HepG2 (cell line): ENCODE measurements at places on chromosomes 7 and 10. TPM values are rescaled to one million over a fixed set of nuclear protein-coding genes. Genes with fewer than 3 reads are reported as not detected.

DNA sequence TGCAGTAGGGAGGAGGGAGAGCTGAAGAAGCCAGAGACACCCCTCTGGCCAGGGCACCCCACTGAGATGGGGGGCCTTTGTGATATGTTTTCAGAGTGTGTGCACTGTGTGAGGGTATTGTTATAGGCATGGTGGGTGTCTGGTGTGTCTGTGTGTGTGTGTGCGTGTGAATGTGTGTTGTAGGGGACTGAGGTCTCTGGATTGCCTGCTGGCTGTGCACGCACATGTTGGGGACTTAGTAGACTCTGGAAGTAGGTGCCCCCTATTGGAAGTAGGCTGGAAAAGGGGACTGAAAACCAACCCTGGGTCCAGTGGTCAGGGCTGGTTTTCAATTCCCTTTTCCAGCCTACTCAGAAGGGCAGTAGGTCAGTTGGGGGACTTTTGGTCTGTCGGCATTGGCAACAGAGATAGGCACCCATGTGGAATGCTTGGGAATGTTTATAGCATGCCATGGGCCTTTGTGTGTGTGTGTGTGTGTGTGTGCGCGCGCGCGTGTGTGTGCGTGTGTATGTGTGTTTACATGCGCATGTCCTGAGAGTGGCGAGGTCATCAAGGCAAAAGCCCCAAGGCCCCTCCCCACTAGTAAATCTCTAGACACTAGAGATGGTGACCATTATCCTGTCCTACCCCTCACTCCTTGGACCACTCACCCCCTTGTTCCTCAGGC, 78.8 kb downstream of the HIF1AN start:
- H3K4me1 ChIP-seq = no peaks in the 10 kb centered on the region
- H3K4me3 ChIP-seq = no peak overlapping the region
- H3K27ac ChIP-seq = no peak overlapping the region

DNA sequence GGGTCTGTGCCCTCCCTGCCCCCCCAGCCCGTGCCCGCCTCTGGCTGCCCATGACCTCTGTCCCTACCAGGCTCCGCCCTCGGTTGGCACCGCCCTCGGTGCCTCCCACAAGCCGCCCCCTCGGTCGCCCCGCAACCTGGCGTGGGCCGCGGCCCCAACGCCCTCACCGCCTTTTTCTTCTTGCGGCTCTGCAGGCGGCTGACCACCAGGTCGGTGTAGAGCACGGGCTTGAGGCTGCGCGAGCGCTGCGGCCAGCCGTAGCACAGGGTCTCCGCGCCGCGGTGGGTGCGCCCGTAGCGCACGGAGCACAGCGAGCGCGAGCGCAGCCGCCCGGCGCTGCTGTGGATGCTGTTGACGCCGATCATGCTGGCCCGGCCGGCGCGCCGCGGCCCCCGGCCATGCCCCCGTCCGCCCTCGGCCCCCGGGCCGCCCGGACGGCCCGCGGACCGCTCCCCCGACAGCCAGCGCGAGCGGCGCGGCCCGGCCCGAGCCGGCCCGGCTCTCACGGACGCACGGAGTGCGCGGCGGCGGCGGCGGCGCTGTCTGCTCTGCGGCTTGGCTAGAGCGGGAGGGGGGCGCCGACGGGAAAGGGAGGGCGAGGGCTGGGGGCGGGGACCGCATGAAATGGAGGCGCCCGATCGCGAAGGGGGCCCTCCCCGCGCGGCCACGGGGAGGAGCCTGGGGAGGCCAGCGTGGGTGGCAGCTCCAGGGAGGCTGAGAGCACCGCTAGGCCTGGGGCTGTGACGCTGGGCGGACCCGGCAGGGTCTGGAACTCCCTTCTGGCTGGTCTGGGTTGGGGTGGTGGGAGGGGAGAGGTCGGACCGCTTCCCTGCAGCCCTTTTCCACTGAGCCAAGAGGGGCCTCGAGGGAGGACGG, 9.6 kb downstream of the PSD start:
- H3K36me3 ChIP-seq = no peaks in the 10 kb centered on the region
- peak overlapping the region; percentile 58 for H3K4me3 ChIP-seq
- peaks cover 25% of the 10 kb centered on the region for H3K27me3 ChIP-seq
- H3K4me1 ChIP-seq = peaks cover 19% of the 10 kb centered on the region
- no peak for DNase-seq

GRCh38 chr10:110944792-110945396, 25.5 kb downstream of the SHOC2 start:
- H3K27me3 ChIP-seq = no peaks in the 10 kb centered on the region
- DNase-seq = no peak
- no peak overlapping the region for H3K27ac ChIP-seq

DNA sequence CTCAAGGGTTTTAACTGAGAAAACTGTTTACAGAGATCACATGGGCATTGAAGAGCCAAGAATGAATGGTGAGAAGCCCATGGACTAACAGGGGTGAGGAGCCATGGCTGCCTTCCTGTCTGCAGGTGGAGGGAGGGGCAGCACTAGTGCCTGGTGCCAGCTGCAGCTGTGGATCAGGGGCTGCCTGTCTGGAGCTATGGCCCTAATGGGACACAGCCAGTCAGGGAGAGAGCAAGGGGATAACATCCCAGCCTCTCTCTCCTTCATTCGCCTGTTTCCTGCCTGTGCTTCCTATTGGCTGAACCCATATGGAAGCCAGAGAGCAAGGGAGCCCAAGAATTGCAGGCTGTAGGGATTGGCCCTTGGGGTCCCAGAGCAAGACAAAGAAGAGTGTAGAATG, 125.8 kb upstream of the GAD2 start:
- H3K36me3 ChIP-seq = no peaks in the 10 kb centered on the region
- H3K4me1 ChIP-seq = no peaks in the 10 kb centered on the region
- no peak overlapping the region for H3K4me3 ChIP-seq
- no peak overlapping the region for H3K27ac ChIP-seq
- H3K27me3 ChIP-seq = no peaks in the 10 kb centered on the region

DNA sequence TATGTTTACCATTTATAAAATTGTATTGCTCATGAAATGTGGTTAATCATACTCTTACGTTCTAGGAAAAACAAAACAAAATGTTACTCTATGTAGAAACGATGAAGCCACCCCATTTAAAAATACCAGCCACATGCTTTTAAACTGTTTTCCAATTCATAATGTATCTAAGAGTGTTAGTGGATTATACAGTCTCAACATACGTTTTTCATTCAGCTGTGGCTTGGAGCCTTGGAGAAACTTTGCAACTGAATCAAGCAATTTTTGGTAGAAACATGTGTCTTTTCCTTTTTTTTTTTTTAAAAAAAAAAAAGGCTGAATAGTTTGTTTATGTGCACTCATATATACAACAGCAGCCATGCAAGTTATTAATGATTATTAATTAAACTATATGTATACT, 378.0 kb upstream of the SEMA3D start:
- no peak overlapping the region for H3K27ac ChIP-seq
- no peaks in the 10 kb centered on the region for H3K4me1 ChIP-seq
- no peaks in the 10 kb centered on the region for H3K36me3 ChIP-seq
- no peak overlapping the region for H3K4me3 ChIP-seq
- DNase-seq = no peak

DNA sequence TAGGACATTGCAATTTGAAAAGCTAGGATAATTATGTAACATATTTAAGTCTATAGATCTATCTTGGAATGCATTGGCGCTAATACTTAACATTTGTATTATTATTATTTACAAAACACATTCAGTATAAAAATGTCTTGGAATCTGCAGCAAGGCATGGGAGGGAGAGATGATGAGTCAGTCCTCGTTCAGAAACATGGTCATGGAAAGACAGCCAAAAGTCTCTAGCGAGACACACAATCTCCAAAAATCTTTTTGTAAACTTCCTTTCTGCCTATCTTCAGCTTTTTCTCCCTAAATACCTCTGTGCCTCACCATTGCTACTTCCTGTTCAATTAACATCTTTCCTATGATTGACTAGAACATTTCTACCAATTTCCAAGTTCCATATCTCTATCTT, 188.4 kb upstream of the CACNA2D1 start:
- DNase-seq = no peak
- H3K4me1 ChIP-seq = no peaks in the 10 kb centered on the region
- no peaks in the 10 kb centered on the region for H3K27me3 ChIP-seq
- H3K4me3 ChIP-seq = no peak overlapping the region
- H3K36me3 ChIP-seq = no peaks in the 10 kb centered on the region

GRCh38 chr10:33981301-33981700, 646.8 kb upstream of the NRP1 start:
- DNase-seq = no peak
- H3K4me1 ChIP-seq = peaks cover 4% of the 10 kb centered on the region
- no peaks in the 10 kb centered on the region for H3K27me3 ChIP-seq
- no peaks in the 10 kb centered on the region for H3K36me3 ChIP-seq
- no peak overlapping the region for H3K4me3 ChIP-seq

GRCh38 chr10:47388879-47389278, 4.8 kb upstream of the ZNF488 start:
- H3K4me1 ChIP-seq = peaks cover 9% of the 10 kb centered on the region
- no peak overlapping the region for H3K4me3 ChIP-seq
- DNase-seq = no peak
- no peaks in the 10 kb centered on the region; the same call in 1 of the 2 replicates for H3K27me3 ChIP-seq

- no peak for DNase-seq
- H3K27me3 ChIP-seq = no peaks in the 10 kb centered on the region
- no peak overlapping the region for H3K27ac ChIP-seq
- H3K4me3 ChIP-seq = no peak overlapping the region
- no peaks in the 10 kb centered on the region for H3K4me1 ChIP-seq
These were observed 96.6 kb upstream of the TMEM196 start for GRCh38 chr7:19869979-19870378.

- no peak overlapping the region for H3K27ac ChIP-seq
- H3K27me3 ChIP-seq = no peaks in the 10 kb centered on the region
- no peak for DNase-seq
- H3K36me3 ChIP-seq = no peaks in the 10 kb centered on the region
- H3K4me1 ChIP-seq = no peaks in the 10 kb centered on the region
These were observed 94.3 kb downstream of the THSD7A start for GRCh38 chr7:11737723-11738122.

GRCh38 chr10:87844837-87845623, 18.3 kb downstream of the KLLN start:
- H3K4me1 ChIP-seq = peaks cover 22% of the 10 kb centered on the region
- H3K4me3 ChIP-seq = no peak overlapping the region
- no peak overlapping the region for H3K27ac ChIP-seq
- peak; percentile 9 for DNase-seq
- no peaks in the 10 kb centered on the region for H3K36me3 ChIP-seq
- no peaks in the 10 kb centered on the region for H3K27me3 ChIP-seq

- H3K4me1 ChIP-seq = no peaks in the 10 kb centered on the region
- DNase-seq = no peak
- no peaks in the 10 kb centered on the region for H3K36me3 ChIP-seq
- H3K27me3 ChIP-seq = no peaks in the 10 kb centered on the region
These were observed 31.6 kb downstream of the ABCB5 start for GRCh38 chr7:20647036-20647435.

DNA sequence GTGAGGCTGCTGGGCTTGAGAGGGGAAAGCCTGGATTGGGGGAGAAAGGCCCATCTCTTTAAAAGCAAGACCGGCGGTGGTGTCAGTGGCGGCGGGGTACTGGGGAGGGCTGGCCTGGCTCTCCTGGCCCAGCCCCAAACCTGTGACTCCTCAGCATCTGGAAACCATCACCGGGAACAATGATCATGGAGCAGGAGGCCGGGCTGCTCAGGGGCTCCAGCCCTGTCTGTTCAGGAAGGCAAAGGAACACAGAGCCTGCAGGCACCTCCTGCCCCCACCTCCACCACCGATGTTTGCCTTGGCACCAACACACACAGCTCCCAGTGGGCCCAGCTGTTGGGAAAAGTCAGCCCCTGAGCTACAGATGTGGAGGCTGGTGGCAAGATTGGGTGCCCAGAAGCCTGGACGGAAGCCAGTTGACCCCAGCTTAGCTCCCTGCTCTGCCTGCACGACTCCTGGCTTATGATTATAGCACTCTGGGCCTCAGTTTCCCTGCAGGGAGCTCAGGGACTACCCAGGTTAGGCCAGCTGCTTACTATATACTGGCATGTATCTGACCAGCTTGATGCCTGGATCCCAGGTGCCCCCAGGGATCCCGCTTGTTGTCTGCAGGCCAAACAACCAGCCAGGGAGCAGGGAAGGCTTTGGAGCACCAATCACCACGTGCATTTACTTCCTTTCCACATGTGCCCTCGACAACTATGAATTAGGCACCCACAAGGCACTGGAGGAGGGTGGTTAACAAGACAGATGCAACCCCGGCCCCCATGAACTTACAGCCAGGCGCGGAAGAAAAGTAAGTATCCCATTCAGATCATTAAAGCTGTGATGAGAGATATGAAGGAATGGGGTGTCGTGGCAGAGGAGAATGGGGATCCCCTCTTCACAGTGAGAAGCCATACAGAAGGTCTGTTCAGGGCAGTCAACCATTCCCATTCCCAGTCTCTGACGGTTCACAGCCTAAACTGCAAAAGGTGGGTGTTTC, 37.3 kb downstream of the ZCCHC24 start:
- no peak for DNase-seq
- H3K27me3 ChIP-seq = no peaks in the 10 kb centered on the region
- H3K4me3 ChIP-seq = no peak overlapping the region

GRCh38 chr10:104485632-104486031, 132.0 kb downstream of the CFAP58 start:
- H3K27ac ChIP-seq = no peak overlapping the region
- no peaks in the 10 kb centered on the region for H3K4me1 ChIP-seq
- DNase-seq = no peak
- H3K27me3 ChIP-seq = no peaks in the 10 kb centered on the region; the same call in 1 of the 2 replicates
- H3K36me3 ChIP-seq = no peaks in the 10 kb centered on the region

DNA sequence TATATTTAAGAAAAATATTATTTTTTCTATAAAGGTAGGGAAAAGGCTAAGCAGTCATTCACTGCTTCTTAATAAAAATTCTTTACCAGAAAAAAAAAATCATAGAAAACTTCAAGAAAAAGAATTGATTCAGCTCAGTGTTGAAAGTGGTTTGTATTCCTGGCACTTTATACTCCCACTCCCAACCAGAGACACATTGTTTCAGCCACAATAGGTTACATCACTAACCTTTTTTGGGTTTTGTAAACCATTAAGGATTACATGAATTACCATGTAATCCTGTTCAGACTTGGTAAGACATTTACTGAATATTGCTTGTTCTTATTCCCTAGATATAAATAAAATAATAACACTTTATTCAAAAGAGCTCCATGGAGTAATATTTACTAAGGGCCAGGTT, 46.6 kb downstream of the MINPP1 start:
- H3K4me1 ChIP-seq = no peaks in the 10 kb centered on the region
- peaks cover 2% of the 10 kb centered on the region; the same call in 1 of the 2 replicates for H3K36me3 ChIP-seq
- no peak overlapping the region for H3K27ac ChIP-seq
- no peak overlapping the region for H3K4me3 ChIP-seq

The PRTFDC1 gene
- polyA plus RNA-seq = not detected in 2 replicates

The SNX10 gene
- polyA plus RNA-seq = 18.6 and 27.6 TPM in 2 replicates

The KBTBD2 gene
- 20.1 and 24.0 TPM in 2 replicates for polyA plus RNA-seq

The OR2A1 gene
- polyA plus RNA-seq = not detected in 2 replicates

The INSYN2A gene
- polyA plus RNA-seq = not detected in 2 replicates

The SRPK2 gene
- 9.5 and 10.1 TPM in 2 replicates for polyA plus RNA-seq

The PRSS58 gene
- polyA plus RNA-seq = not detected in 2 replicates

The ZNF316 gene
- polyA plus RNA-seq = 4.3 and 5.6 TPM in 2 replicates

The DPP6 gene
- polyA plus RNA-seq = not detected in 2 replicates

The SORCS3 gene
- 0.01 and 0.07 TPM in 2 replicates for polyA plus RNA-seq

The INMT gene
- polyA plus RNA-seq = not detected in 2 replicates

The CPA4 gene
- polyA plus RNA-seq = 0.20 and 0.39 TPM in 2 replicates

The CFTR gene
- polyA plus RNA-seq = not detected in 2 replicates

The OR2A7 gene
- polyA plus RNA-seq = not detected in 2 replicates

The CALHM1 gene
- polyA plus RNA-seq = not detected in 2 replicates

The IDI2 gene
- not detected in 2 replicates for polyA plus RNA-seq

The C10orf62 gene
- 0.61 and 0.74 TPM in 2 replicates for polyA plus RNA-seq

The ERCC6 gene
- polyA plus RNA-seq = 4.8 and 5.1 TPM in 2 replicates
